ENCODE measurements at places on chromosomes 1 and 21.

GRCh38 chr1:170731566-170732251 is 67.8 kb downstream of the PRRX1 start:
- no peak for DNase-seq

GRCh38 chr1:24996983-24997893 is 67.2 kb upstream of the RUNX3 start:
- DNase-seq, result no peak

DNA sequence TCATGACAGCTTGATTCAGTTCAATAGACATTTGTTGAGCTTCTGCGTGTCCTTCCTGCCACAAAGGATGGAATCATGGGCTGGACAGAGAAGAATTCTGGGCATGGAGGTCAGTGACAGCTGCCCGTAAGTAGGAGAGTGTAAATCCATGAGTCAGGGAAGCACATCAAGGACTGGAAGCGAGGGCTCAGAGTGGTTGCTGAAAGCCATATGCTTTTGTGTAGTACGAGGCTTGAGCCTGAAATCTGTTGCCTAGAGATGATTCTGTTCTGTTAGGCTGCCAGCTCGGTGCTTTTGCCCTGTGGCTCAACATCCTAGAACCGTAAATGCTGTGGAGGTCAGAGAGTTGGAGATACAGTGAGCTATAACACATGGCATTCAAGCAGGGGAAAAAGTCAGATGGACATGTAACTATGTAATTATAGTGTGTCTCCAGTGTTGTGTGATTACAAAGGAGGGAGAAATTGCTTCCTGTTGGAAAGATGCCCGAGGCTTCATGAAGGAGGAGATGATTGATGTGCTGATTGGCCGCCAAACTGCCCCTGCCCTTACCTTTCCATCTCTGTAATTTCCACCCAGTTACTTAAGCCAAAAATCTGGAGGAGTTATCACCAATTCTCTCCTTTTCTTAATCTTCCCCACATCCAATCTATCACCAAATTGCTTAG is 92.8 kb upstream of the CACNA1E start:
- no peak for DNase-seq

DNA sequence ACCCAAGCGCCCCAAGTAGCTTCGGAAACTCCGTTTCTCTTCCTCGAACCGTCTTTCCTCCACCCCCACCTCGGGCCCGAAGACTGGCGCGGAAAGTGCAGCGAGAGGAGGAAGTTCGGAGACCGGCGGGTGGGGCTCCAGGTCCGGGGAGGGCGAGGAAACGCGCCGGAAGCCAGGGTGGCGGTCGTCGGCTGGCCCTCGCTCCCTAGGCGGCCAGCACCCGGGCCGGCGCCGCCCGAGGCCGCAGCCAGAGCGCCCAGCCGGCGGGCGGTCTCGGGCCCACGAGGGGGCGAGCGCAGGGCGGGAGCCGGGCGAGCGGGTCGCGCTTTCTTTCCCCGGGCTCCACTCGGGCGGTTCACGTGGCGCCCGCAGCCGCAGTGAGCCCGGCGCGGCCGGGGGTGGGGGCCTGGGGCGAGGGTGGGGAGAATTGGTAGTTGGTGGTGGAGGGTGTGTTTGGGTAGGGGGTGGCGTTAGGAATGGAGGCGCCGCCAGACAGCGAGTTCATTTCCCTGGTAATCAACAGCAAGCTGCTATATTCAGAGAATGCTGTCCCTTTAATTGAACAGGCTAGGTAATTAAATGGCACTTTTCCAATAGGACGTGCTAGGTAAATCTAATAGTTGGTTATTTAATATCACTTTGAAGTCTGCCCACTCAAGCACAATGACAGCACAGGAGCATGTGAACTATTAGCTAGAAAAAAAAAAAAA is 6.7 kb downstream of the LMO4 start:
- DNase-seq, result no peak

GRCh38 chr1:248872752-248873408 is 14.0 kb upstream of the ZNF692 start:
- DNase-seq, result no peak

DNA sequence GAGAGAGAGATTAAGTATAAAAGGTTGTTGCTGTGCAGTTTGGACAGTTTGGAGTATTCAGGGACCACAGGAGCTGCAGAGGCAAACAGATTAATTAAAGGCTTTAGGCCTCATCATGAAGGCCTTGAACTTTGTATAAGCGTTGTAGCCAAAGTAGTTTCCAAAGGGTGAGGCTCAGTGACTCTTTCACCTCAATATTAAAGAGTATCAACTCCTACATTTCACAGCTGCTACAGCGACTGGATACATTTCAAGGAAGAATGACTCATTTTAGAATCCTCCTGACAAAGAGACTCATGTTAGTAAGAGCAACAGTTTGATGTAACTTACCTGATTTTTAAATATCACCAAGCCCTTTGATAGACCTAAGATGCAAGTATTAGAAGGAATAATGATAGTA is 355.5 kb downstream of the HLX start:
- DNase-seq, result no peak

DNA sequence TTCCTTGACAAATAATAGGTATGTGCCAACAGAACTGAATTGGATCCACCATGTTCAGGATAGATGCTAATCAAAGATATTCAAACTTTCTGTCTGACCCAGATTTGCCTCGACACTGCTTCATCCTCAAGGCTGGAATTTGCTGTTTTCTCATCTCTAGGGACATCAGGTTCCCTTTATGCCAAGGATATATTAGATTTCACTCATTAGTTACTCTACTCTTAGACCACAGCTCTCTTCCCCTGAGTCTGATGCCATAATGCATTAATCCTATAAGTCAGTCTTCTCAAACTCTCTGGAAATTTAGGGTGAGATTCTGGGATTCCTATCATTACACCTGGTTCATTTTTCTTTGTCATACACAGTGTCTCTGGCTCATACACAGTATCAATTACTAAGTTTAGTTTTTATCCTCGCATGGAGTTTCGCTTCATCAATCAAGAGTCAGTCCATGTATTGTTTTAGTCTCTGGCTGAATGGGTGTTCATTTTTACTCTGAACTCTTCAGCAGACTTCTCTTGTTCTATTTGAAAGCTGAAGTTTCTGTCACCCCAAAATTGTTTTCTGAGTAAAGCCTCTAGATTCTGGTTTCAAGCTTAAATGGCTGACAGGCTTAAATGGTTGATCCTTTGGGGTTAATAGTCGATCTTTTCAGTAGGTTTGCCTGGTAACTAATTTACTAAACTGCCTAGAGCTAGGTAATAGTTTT is 9.3 kb upstream of the DCAF6 start:
- no peak for DNase-seq

DNA sequence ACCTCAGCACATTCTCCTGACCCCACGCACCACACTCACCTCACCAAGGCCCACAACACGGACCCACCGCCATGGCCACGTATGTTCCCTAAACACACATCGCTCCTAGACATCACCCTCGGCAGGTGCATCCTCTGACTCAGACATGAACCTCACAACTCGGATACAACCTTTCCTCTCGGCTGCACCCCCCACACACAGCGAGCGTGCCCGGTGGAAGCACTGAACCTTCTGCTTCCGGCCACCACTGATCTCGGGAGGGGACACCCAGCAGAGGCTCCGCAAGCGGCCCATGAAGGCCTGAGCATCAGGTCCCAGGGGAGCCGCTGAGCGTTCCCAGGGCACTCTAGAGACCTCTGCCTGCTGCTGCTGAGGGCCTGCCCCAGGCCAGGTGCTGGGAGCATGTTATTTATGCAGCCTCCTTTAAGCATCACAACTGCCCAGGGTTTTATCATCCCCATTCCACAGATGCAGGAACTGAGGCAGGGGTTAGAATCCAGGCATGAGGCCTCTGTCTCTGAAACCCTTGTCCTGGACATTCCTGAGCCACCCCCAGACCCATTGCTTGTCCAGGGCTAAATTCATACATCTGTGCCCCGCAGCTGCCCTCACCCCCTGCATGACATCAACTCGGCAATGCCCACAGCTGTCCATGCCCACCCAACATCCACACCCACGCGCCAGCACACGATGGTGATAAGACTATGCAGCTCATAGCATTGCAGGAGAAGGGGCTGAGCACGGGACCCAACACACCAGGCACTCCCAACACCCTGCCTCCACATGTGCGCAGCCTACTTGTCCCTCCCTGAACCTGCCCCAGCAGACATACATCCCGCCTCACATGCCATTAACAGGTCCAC is 27.0 kb downstream of the SDC3 start:
- no peak for DNase-seq

GRCh38 chr1:192627901-192628300 is 8.0 kb upstream of the RGS13 start:
- DNase-seq, result no peak

DNA sequence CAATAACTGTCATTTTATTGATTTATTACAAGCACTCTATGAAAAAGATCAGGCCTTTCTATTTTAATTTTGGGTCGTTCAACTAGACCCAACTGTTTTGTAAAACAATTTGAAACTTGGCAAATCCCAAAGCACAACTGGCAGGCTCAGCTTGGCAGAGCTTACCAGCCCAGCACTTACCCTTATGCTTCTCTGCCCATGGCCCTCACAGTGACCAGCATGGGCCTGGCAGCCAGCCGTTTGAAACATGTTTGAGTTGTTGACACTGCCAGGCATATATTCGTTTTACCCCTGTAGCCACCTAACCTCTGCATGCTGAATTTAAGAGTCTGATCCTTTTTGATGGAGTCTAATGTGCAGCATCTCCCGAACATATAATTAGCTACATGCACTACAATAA is 796.7 kb upstream of the ADGRL2 start:
- no peak for DNase-seq
